AML-193 (cell line): ENCODE measurements at places on chromosomes 4 and X.

DNA sequence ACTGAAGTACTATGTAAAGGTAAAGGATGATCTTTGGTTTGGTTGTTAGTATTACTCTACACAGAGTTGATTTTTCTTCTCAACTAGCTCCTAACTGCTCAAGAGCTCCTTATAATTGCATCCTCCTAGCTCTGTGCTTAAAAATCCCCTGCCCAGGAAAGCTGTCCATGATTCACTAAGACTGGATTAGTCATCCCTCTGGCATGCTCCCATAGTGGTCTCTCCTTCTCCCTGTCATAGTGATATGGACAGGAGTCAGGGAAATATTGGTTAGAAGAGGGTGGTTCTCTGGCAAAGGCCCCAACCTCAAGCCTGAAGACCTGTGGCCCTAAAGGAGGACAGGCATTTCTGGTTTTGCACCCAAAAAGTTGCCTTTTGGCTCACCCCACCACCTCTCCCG is 242.3 kb upstream of the KCNIP4 start:
- DNase-seq: no peak

DNA sequence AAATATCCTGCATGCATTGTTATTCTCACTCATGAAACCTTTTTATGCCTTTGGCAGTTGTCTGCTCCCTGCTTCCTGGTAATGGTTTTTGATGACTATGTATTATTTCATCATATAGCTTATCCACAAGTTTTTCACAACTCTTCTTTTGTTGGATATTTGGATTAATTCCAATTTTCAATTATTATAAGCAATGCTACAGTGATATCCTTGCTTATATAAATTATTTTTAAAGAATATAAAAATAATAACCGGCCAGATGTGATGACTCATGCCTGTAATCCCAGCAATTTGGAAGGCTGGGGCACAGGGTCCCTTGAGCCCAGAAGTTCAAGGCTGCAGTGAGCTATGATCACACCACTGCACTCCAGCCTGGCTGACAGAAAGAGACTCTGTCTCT is 47.0 kb downstream of the ASIC5 start:
- DNase-seq: no peak

DNA sequence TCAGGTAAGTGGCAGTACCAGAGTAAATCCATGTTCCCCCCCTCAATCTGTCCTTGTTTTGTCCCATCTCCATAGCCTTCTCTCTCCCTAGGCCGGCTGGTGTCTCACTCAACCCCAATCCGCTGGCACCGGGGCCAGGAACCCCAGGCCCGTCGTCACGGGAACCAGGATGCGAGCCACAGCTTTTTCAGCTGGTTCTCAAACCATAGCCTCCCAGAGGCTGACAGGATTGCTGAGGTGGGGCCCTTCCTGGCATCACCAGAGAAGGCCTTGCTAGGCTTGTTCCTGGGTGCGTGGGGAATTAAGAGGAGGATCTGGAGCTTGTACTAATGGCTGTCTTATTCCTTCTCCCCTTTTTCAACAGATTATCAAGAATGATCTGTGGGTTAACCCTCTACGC is 2.7 kb downstream of the TSPYL2 start:
- no peak for DNase-seq

DNA sequence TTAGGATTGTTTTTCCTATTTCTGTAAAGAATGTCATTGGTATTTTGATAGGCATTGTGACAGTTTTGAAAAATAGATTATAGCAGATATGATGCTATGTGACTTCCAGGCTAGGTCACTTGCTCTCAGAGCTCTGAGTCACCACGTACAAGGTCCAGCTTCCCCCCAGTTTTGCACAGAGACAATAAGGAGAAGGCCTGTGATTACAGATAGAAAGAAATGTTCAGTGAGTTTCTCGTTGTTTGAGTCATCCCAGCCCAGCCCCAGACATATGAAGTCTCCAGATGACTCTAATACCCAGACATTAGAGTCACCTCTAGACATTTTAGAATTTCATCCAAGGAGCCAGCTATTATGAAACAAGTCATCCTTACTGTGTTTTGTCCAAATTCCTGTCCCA is 57.2 kb downstream of the MFAP3L start:
- no peak for DNase-seq

DNA sequence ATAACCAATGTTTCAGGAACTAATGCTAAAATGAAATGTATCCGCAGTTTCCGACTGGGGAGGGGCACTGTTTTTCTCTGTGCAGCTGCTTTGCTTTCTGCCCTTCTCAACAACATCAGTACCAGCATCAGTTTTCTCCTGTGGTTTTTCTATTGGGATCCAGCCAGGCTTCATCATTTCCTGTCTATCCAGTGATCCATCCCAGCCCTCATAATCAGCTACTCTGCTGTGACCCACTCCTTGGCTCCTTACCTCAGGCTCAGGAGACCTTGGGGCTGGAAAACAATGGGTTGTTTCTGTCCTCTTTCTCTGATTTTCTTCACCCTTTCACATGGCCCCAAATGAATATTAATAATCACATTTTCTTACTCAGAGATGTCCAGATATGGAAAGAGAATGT is 222.2 kb upstream of the DKK2 start:
- DNase-seq: no peak

- no peak for DNase-seq
Measured at GRCh38 chrX:24990535-24990934, 25.2 kb downstream of the ARX start.

GRCh38 chr4:55121246-55121645 is 4.1 kb downstream of the KDR start:
- DNase-seq: no peak

GRCh38 chr4:42519803-42520417 is 122.6 kb downstream of the SHISA3 start:
- peak; percentile 40 for DNase-seq

DNA sequence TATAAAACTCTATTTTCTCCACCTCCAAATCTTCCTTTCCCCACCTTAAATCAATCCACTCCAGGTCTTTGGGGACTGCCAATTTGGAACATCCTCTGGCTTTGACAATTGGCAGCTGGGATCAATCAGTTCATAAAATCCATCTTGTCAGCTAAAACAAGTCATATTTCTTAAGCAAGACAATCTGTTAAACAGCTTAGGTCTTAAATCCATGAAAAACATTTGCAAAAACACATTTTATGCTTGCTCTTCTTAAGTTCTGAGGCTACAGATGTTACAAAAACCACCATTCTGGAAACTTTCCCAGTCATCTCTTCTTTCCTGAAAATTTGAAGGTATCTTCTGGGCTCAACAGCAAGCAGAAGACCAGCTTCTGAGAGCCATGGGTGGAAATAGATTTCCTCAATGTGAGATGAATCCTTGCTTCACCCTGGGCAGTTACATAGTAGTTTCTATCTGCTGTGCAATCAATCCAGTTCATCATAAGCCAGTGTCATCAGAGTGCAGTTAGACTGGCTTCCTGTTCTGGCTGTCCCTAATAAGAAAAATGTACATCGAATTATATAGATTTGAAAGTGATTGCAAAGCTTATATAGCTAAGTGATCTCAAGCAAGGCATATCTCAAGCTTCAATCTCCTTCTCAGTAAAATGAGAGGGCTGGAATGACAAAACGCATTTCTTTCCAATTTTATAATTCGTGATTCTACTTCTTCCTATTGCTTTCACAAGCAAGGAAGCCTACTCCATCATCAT is 402.7 kb upstream of the INTU start:
- no peak for DNase-seq

- peak; percentile 56 for DNase-seq
Measured at GRCh38 chrX:136953867-136954787, 73.6 kb upstream of the RBMX start.

DNA sequence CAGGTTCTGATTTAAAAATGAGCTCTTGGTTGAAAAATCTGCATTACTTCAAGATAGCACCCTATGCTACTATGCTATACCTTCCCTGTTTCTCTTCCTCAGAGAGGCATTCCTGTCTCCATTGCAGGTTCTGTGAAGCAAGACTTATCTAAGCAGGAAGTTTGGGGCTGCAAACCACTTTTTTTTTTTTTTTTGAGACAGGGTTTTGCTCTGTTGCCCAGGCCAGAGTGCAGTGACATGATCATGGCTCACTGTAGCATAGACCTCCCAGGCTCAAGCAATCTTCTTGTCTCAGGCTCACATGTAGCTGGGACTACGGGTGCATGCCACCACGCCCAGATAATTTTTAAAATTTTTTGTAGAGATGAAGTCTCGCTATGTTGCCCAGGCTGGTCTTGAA is 4.0 kb upstream of the CCNG2 start:
- no peak for DNase-seq

- DNase-seq: no peak
Measured at GRCh38 chr4:83582289-83582785, 46.4 kb downstream of the GPAT3 start.

- no peak for DNase-seq
Measured at GRCh38 chr4:186807808-186808629, 84.4 kb upstream of the FAT1 start.

GRCh38 chrX:1554469-1555210 is 17.7 kb upstream of the P2RY8 start:
- no peak for DNase-seq

- DNase-seq: no peak
Measured at GRCh38 chr4:116001291-116001690, 887.9 kb upstream of the NDST4 start.

DNA sequence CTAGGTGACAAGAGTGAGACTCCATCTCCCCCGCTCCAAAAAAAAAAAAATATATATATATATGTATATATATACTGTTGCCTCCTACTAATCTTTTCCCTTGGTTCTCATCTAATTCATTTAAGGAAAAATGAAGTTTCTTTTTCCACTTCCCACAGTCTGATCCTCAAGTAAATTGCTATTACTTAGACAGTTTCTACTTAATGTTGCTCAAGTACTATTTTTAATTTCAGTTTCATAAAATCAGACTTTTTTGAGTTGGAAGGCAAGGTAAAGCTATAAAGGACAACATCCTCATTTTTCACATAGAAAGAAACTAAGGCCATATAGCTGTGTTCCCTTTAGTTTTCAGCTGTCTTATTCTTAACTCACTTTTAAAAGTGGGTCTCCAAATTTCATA is 5.8 kb downstream of the RXFP1 start:
- no peak for DNase-seq

DNA sequence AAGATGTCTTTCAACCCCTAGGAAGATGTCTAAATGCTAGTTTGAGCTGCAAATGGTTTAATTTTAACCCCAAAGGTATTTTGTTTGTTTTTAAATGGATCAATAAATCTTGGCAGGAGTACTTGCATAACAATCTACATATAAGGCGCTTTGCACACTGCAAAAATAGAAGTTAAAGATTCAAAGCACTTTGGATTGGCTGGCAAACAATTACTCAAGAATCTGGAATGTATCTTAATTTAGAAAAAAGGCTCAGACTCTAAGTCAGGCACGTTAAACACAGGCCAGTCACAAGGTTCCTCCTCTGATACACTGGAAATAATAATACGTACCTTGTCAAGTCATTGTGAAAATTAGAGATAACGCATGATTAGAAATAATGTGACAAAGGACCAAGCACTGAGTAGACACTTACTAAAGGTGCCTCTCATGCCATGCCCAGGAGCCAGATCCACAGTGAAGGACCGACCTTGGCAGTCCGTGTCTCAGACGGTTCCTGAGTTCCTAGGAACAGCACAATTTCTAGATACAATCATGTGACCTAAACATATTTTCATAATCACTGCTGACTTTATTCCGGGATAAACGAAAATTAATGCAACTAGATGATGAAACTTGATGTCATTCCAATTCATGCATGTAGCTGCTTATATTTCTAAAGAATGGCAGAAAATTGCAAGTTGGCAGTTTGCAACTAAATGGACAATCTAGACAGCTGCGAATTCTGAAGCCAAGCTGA is 49.6 kb downstream of the PROM1 start:
- DNase-seq: no peak

DNA sequence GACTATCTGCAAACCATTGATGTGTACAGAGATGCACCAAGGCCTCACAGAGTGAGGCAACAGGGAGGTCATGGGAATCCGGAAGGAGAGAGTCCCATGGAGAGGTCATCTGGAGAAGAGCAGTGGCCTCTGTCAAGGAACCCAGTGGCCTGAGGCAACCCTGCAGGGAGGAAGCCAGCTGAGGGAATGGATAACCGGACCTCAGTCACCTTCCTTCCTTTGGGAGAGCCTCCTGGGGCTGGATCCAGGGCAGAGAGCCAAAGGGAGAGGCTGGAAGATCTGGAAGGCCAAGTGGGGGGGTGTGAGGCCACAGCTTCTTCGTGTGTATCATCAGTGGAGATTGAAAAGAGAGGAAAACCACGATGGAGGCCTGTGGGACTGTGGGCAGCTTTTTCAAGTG is 24.3 kb upstream of the CD38 start:
- DNase-seq: no peak

DNA sequence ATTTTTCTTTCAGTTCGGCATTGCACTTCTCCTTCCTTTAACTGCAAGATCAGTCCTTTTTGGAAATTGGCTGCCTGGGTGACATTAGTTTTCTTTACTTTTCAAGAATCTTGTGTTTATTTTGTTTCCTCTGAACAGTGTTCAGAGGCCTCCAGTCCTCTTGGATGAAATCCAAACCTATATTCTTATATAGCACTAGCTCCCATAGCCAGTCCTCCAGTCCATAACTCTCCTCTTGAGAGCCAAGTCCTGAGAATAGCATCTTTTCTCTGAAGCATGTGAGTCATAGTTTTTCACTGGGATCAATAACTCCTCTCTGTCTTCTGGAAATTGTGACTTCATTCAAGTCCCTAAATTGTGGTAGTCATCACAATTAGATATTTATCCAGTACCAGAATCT is 357.5 kb downstream of the RAPGEF2 start:
- DNase-seq: no peak

- DNase-seq: no peak
Measured at GRCh38 chrX:121864561-121864960, 817.2 kb downstream of the GLUD2 start.

DNA sequence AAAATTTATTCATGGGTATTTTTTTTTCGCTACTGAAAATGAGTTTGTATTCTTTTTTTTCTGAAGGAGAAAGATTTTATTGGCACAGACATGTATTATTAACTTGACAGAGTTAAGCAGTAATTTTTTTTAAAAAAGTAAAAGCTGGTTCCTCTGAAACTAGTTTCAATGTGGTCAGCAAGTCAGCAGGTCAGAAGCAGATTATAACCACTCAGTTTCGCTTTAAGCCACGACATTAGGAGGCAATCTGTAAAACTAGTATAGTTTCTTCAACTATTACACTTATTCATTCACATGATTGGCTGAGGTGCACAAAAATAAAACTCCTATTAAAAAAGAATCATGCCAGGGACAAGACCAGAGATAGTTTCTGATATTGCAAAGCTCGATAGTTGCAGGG is 714.2 kb upstream of the PCDH7 start:
- DNase-seq: no peak
